ENCODE measurements at places on chromosomes 16 and 17.

GRCh38 chr16:86046667-86047270 lies 147.8 kb downstream of the IRF8 start:
- DNase-seq = no peak

- no peak for DNase-seq
Observed at GRCh38 chr17:29145289-29146073, 34.7 kb downstream of the MYO18A start.

GRCh38 chr16:5490499-5490898 lies 392.9 kb upstream of the EEF2KMT start:
- no peak for DNase-seq

- no peak for DNase-seq
Observed at GRCh38 chr17:72535779-72536178, 415.0 kb downstream of the SOX9 start.

DNA sequence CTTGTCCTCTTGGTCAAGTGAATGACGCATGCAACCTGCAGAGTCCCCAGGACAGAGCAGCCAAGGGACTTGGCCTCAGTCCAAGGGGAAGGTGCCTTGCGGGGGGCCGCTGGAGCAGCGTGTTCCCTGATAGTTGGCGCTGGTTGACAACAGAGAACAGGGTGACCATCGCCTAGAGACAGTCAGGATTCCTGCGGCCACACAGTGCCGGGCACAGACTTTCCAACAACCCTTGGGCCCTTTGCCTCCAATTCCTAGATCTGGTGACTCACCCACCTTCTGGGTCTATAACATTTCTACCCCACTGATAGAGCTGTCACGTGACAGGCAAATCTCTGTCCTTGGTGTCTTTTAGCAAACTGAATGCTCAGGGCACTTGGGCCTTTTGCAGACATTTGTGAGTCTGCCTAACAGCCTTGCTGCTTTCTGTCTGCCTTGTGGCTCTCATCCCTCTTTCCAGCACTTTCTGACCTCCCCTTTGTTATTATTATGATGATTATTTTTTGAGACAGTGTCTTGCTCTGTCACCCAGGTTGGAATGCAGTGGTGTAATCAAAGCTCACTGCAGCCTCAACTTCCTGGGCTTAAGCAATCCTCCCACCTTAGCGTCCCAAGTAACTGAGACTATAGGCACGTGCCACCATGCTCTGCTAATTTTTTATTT lies 11.9 kb upstream of the TEDC2 start:
- no peak for DNase-seq

GRCh38 chr17:34312080-34312479 lies 7.2 kb upstream of the CCL8 start:
- DNase-seq = no peak

DNA sequence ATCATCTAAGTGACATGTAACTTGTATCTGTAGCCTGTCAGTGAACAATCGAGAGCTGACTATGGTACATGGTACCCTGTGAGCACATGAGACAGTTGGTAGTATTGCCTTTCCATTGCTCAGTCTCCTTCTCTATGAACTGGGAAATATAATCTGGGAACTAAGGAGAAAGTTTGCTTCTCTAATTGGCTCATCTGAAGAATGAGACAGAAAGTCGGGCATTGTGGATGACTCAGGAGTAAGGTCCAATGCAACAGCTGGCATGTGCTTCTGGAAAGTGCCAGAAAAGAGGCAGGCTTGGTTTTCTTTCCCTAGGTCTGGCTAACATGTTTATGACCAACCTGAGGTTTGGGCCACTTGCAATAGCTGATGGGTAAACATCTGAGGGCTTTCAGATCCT lies 51.9 kb downstream of the ZZEF1 start:
- no peak for DNase-seq

DNA sequence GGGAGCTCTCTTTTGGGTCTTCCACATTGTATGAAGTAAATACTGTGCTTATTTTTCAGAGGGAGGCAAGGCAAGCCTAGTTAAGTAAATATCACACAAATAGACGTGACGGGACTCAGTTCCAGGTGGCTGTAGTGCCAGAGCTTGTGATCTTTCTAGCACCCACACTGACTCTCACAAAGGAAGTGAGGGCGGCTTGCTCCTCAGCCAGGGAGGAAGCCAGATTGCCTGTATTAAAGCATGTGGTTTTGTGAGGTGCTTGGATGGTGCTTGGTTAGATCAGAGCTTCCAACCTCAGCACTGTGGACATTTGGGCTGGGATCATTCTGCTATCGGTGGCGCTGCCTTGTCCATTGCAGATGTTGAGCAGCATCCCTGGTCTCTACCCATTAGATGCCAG lies 80.1 kb downstream of the VAT1L start:
- DNase-seq = no peak

DNA sequence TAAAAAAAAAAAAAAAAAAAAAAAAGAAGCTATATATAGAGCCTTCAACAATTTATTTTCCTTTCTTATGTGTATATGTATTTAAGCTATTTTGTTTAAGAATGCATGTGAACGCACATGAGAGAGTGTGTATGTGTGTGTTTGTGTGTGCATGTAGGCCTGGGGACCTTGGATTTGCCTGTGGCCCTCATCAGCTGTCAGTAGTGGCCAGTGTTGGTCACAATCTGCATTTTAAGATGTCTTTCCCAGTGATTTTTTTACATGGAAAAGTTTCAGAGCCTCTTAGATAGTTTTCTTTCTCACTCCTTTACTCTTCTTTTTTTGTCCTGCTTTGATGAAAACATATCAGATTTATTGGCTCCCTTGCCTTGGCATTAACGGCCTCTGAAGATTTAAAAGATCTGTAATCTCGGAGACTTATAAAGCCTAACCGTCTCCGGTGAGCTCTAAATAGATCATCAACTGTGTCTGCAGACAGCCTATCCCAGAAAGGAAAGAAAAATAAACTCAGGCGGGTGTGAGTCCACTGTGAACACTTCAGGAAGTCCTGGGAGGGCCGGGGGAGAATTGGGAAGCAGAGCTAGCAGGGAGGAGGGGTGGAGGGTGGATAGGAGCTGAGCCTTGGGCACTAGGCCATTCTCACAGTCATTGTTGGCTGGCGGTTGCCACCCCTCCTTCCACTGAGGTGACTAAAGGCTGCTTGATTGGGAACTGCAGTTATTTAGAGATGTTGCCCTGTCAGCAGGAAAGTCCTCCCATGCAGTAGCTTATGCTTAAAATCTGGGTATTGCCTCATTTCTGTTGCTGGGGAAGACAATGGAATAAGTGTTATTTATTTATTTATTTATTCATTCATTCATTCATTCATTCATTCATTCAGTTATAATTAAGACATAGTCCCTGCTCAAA lies 86.8 kb downstream of the WWP2 start:
- DNase-seq = no peak

GRCh38 chr16:66135421-66135831 lies 231.1 kb upstream of the CDH5 start:
- no peak for DNase-seq

DNA sequence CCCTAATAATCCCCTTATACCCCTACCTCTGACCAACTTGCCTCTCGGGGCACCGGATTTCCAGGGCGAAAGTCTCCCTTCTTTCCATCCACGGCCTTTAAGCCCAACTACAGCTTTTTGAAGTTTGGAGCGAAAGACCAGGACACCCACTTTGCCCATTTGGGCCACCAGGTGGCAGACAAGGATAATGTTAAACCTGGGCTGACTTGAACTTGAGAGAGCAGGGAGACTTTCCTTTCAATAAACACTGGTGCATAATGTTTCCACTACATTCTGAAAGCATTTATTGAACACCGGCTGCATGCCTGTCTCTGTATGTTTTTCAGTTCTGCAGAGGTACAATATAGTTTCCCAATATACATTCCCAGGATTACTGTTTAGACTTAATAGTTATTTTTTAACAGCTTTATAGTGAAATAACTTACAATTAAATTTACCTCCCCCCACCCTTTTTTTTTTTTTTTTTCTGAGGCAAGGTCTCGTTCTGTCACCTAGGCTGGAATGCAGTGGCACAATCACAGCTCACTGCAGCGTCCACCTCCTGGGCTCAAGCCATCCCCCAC lies 6.9 kb upstream of the CES3 start:
- DNase-seq = peak; percentile 19

DNA sequence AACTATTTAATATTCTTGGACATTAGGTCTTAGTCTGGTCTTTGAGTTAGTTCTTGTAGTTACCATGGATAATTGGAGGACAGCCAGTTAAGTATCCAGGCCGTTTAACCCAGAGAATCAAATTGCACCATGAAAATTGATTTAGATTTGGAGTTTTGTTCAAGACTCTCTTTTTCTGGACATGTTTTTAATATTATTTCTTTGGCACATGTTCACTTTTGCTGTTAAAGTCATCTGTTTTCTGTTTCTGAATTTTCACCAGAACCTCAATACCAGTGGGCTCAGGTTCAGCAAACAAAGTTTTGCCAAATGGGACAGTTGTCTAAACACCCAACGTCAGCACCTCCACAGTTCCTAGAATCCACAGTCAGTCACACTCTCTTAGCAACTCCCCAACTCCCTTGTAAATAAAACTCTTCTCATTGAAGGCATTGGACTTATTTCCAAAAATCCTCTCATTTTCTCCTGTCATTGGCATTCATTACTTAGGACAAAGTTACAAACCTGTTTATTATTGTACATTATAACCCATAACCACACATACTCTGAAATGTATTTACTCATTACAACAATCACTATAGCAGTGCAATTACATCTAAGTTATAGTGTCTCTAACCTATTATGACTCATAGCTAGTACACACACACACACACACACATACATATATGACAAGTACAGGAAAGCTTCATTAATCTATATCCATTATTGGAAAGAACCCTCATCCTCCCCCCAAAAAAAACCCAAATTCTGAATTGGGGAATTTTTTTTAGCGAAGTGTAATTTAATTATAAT lies 33.5 kb upstream of the DNAH9 start:
- DNase-seq = no peak

DNA sequence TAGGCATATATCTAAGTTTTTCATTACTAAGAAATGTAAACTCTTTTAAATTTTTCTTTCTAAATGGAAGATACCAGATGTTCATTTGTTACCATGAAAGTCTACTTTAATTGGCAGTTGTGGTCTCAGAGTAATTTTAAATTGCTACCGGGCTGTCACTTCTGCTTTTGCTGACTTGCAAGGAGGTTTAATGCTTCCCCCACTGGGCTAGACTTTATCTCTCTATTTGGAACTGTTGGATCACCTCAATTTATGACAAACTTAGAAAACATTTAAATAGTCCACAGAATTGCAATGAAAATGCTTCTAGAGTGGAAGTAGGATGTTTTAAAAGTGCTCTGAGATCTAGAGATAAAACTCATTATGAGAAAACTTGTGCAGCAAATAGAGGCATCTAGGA lies 479.8 kb upstream of the GOT2 start:
- no peak for DNase-seq

GRCh38 chr16:19235886-19236285 lies 49.6 kb upstream of the CLEC19A start:
- DNase-seq = no peak

GRCh38 chr17:19399750-19400450 lies 11.1 kb upstream of the RNF112 start:
- no peak for DNase-seq

DNA sequence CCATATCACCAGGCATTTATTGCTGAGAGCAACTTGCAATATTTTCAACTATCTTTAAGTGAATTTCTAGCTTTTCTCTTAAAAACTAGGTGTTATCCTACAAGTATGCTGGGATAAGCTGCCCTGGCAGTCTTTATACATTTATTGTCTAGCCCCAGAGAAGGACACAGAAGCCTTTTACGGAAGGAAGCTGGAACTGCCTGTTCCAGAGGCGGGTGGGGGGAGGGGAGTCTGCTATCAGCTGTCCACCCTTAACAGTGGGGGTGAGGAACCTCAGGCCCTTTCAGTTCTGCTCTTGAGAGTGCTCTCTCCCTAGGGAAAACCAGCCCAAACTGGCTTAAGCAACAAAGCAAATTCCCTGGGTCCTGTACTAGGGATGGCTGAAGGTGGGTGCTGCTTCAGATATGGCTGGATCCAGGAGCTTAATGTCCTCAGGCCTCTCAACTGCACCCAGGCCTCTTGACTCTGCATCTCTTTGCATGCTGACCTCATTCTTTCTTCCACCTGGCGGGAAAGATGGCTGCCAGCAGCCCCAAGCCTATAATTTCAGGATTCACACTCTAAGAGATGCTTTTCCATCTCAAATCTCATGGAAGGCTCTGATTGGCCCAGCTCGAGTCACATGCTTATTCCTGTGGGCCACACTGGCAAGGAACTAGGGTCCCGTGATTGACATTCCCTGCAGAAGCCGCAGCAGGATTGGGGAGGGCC lies 16.6 kb downstream of the NAGPA start:
- no peak for DNase-seq

GRCh38 chr17:2690165-2691068 lies 21.1 kb downstream of the CLUH start:
- DNase-seq = no peak

GRCh38 chr17:17877529-17878358 lies 41.0 kb upstream of the SREBF1 start:
- no peak for DNase-seq

- no peak for DNase-seq
Observed at GRCh38 chr16:47029724-47030123, 56.2 kb upstream of the DNAJA2 start.

GRCh38 chr16:80580109-80580832 lies 39.5 kb downstream of the DYNLRB2 start:
- no peak for DNase-seq

- DNase-seq = no peak
Observed at GRCh38 chr17:69335058-69335457, 8.1 kb upstream of the ABCA5 start.

- DNase-seq = no peak
Observed at GRCh38 chr16:46972429-46973206, 856 bp downstream of the DNAJA2 start.

DNA sequence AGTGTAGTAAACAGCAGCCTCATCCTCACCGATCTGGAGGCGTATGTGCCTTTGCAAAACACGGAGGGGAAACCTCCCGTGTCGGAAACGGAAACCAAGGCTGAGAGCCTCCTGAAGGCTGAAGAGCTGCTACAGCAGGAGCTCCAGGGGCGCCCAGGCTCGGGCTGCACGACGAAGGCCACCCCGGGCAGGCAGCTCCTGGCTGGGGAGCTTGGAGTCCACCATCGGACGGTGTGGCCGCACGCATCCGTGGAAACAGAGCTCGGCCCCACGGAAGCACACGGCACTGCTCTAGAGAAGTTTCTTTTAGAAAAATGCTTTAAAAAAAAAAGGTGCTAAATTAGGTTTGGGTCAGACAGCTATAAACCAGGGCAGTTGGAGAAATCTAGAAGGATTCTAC lies 71.5 kb downstream of the ZNF778 start:
- no peak for DNase-seq

DNA sequence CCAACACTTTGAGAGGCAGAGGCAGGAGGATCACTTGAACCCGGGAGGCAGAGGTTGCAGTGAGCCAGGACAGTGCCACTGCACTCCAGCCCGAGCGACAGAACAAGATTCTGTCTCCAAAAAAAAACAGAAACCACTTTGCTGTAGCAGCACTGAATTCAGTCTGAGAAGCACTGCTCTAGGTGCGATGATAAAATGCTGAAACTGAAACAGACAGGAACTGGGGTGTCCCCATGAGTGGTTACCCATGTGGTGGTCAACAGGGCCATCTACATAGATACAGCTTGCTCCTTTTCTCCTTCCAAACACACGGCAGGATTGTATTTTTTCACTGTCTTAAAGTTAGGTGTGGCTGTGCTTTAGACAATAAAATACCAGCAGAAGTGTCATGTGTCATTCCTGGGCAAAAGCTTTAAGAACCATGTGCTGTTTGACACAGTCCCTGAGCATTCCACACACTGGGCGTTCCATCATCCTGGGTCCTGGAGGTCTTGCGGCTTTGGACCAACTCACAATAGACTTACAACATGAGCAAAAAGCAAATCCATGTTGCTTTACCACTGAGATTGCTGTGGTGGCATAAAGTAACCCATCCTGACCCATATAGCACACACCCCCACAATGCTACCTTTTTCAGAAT lies 11.5 kb downstream of the GAS7 start:
- DNase-seq = no peak

- no peak for DNase-seq
Observed at GRCh38 chr17:36687736-36688135, 86.4 kb downstream of the MRM1 start.
